SK-N-MC (cell line): ENCODE measurements at places on chromosomes 11 and 22.

GRCh38 chr11:34509336-34509876, 4.2 kb downstream of the ELF5 start:
- no peak for DNase-seq

DNA sequence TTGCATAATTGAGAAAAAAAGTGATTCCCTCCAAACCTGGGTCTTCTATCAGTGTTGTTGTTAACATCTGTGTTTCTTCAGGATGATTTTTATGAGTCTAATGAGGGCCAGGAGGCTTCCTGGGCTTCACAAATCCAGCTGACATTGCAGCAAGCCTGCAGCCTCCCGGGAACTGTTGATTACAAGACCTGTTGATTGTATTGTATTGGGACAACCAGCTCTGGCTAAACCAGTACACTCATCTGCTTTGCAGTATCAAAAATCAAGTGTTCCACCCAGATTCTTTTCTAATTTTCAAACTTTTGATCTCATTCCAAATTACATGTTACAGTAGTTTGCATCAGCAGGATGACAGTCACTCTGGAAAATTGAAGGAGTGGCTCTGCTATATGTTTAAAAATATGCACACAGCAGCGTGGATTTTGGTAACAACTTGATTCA, 16.1 kb upstream of the PRSS23 start:
- DNase-seq = no peak

GRCh38 chr11:32069361-32070058, 21.4 kb upstream of the RCN1 start:
- DNase-seq = no peak

GRCh38 chr11:3825473-3826154, 15.1 kb downstream of the RHOG start:
- DNase-seq = no peak

DNA sequence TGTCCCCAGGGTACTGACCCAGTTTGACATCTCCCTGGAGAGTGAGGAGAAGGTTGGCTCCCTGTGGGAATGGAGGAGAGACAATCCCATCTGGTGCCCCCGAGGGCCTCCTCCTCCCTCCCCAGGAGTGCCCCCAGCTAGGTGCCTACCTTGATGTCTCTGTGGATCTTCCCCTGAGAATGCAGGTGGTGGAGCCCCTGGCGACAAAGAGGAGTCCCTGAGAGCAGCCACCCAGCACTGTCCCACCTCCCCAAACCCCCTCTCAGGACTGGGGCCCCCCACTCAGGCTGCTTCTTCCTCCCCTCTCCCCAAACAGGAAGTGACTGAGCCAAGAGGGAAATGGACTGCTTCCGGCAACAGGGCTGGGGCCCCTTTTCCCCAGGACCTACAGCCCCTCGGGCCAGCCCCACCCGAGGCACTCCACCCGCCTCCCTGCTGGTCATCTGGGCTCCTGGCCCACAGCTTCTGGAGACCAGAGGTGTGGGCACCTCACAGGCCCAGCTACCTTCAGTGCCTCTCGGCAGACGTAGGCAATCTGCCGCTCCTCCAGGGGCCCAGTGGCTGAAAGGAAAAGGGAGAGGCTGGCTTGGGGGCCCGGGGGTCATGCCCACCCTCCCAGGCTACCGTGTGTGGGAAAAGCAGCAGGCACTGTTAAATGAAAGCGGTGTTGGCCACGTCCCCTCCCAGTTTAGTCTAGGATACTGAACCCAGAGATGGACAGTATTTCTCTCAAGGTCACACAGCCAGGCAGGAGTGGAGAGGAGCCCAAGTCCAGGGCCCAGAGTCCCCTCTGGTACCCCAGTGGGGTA, 1.2 kb downstream of the MAP4K2 start:
- no peak for DNase-seq

DNA sequence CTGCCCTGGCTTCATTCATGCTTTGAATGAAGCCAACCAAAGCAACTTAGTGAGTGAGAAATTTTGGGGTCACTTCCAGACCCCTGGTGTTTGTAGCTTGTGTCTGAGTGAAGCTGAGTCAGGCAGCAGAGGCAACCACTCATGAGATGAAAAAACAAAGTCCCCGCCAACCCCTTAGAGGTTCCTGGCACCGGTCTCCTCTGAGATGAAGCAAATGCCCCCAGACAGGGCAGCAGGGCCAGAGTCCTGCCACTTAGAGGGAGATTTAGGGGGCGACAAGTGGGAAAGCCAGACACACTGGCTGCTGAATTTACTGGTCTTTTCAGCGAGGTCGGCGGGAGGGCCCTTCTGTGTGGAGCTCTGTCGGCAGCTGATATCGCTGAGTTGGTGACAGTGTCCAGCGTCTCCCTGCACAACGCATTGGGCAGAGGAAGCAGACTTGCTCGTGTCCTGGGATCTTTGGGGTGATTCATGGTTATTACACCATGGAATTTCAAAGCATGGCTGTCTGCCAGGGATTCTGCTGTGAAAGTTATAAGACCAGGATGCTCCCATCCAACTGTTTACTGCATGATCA, 482.6 kb downstream of the MIAT start:
- DNase-seq = no peak

GRCh38 chr11:126476266-126476924, 120.9 kb downstream of the ST3GAL4 start:
- DNase-seq = no peak

DNA sequence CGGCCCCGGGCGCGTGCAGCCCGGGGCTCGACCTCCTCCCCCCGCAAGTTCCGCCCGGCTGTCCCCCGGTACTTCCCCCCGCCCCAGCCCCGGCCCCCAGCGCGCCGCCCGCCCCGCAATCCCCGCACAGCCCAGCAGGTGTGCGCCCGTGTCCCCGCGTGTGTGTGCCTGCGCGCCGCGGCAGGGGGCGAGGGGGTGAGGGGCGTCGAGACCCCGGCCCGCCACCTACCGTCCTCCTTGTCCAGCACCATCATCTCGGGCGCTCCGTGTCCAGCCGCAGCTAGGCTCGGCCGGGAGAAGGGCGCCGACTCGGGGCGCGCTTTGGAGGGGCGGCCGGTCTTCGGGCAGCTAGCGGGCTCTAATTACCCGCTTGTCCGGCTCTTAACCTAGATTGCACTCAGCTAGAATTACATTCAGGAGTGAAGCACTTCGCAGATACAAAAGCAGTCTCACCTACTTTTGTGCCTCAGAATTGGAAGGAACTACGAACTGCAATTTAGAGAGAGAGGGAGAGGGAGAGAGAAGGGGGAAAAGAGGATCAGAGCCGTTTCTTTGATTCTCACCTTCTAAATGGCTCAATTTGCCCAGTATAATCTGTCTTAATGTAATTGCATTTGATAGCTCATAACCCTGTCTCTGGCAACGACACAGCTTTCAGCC, 439 bp downstream of the LMO1 start:
- no peak for DNase-seq

DNA sequence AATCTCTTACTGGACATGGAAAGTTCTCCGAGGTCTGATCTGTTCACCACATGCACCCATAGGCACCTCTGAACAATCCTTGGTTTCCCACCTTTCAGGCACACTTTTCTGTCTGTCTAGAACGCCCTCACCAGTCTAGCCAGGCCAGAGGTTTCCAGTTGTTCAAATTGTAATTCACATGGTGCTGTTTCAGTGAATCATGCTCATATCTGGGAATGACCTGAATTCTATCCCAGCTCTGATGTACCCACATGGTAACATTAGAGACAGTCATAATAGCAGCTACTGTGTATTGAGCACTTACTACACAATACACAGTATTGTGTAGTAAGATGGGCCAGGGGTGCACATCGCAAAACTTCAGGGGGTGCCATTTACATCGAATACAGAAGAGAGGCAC, 138.2 kb downstream of the COMMD9 start:
- DNase-seq = no peak

DNA sequence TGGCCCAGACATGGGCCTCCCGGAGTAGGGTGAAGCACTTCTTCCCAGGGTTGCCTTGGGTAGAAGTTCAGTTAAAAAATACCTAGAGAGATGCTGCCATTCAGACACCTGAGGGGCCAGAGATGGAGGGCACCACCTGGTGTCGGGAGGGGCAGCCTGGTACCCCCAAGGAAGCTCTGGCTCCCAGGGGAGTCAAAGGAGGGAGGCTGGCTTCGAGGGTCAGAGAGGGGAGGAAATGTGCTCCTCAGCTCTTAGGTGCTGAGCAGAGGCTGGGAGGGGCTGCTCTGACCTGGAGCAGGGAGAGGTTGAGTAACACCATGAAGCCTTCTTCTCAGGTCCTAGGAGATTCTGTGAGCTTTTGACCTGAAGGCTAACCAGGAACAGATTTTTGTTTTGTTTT, 1.1 kb downstream of the USP35 start:
- no peak for DNase-seq
